ENCODE measurements at places on chromosomes 4 and X. TPM values are rescaled to one million over a fixed set of nuclear protein-coding genes. Genes with fewer than 3 reads are reported as not detected.

DNA sequence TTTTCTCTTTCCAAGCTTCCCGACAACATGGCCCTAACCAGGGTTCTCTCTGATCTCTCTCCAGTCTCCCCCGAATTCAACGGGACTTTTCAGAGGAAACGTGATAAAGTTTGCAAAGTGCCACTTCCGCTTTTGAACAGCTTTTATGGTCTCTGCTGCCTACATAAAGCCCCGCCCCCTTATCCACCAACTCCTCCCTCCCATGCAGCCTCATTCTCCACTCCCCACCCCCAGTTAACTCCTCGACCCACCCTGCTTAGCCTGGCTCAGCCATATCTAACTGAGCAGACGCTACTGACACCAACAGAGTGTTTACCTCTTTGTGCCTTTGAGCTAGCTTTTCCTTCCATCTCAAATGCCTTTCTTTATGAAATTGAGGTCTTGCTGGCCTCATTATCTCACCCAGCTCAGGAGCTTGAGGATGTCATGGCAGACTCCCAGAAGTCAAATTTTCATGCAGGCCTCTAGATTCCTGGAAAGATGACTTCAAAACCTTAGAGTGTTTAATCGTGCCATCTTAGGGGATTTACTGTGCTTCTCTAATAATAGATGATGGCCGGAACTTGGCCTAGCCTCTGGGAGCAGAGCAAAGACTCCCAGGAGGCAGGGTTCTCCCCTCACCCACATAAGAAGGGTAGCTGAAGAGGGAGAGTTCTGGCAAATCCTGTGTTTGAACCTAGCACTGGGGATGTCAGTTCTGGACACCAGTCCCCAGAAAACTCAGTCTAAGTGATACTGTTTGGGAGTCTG lies 606.0 kb downstream of the BCOR start:
- peak overlapping the region; percentile 34 for H3K4me3 ChIP-seq
- peak overlapping the region; percentile 83 for H3K27ac ChIP-seq
- no peaks in the 10 kb centered on the region for H3K27me3 ChIP-seq
- peak; percentile 77 for DNase-seq

- no peak within 1 kb of the TSS for H3K4me3 ChIP-seq
- no peaks in the 10 kb centered on the region for H3K36me3 ChIP-seq
- no peak within 1 kb of the TSS for H3K27ac ChIP-seq
- DNase-seq: no peak
- H3K4me1 ChIP-seq: peaks cover 24% of the 10 kb centered on the region
Measured at GRCh38 chr4:70721747-70722146, at the start of gene RUFY3. TSS of gene RUFY3 (plus strand) at chr4:70721964. CDS start at chr4:70722574, 610 bp downstream.

DNA sequence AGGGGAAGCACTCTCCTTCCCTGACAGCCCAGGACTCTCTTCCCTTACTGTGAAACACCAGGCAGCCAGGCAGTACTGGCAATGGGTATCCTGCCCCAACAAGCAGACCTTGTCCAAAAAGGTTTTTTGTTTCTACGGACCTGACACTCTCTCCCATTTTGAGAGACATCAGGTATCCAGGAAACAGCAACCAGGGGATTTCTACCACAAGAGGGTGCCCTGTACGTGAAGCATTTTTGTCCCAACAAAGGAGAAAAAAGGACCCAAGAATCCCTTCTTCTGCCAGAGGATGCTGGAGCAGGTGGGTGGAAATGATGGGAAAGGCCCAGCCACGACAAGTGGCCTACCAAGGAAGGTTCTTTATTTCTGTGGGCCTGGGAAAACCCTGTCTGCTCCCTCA lies 65.7 kb upstream of the FGF13 start:
- H3K4me3 ChIP-seq: no peak overlapping the region
- H3K27ac ChIP-seq: no peak overlapping the region
- no peaks in the 10 kb centered on the region for H3K4me1 ChIP-seq

- H3K36me3 ChIP-seq: no peaks in the 10 kb centered on the region
- peak overlapping the region; percentile 93 for H3K27ac ChIP-seq
- peaks cover 28% of the 10 kb centered on the region for H3K4me1 ChIP-seq
- no peaks in the 10 kb centered on the region for H3K27me3 ChIP-seq
Measured at GRCh38 chrX:49166914-49167739, 4.6 kb downstream of the MAGIX start.

DNA sequence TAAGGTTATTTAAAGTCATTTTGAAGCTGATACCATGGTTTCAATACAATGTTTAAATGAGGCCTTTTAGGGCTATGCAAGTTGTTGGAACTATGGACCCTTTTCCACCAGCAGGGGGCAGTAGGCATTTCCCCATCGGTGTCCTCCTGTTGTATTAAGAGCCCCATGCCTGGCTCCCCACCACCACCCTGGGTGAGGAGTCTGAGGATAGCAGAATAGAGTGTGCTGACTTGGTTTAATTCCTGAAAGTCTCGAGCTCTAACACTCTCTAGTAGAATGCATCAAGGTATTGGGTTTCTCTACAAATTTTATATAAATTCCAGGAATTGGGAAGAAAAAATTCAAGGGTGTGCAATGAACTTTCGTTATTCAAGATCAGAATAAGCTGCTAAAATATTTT lies 234.8 kb upstream of the JADE1 start:
- H3K36me3 ChIP-seq: no peaks in the 10 kb centered on the region
- peaks cover 4% of the 10 kb centered on the region for H3K27me3 ChIP-seq
- DNase-seq: peak; percentile 82
- H3K4me1 ChIP-seq: no peaks in the 10 kb centered on the region
- H3K27ac ChIP-seq: no peak overlapping the region
- H3K4me3 ChIP-seq: no peak overlapping the region

DNA sequence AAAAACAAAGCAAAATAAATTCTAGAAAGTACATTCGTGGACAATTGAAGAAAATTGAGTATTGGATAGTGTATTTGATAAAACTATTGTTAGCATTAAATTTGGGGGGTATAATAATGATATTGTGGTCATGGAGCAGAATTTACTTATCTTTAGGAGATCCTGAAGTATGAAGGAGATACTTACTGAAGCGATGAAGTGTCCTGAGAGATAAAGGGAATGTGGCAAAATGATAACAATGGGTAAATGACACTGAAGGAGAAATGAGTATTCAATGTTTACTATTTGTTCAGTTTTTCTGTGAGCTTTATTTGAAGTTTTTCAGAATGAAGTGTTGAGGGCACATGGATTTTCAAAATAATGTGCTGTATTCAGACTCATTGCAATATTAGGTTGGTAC lies 30.0 kb upstream of the BLTP1 start:
- peaks cover 4% of the 10 kb centered on the region for H3K36me3 ChIP-seq
- DNase-seq: no peak
- no peaks in the 10 kb centered on the region for H3K27me3 ChIP-seq
- H3K4me1 ChIP-seq: peaks cover 14% of the 10 kb centered on the region
- no peak overlapping the region for H3K4me3 ChIP-seq

DNA sequence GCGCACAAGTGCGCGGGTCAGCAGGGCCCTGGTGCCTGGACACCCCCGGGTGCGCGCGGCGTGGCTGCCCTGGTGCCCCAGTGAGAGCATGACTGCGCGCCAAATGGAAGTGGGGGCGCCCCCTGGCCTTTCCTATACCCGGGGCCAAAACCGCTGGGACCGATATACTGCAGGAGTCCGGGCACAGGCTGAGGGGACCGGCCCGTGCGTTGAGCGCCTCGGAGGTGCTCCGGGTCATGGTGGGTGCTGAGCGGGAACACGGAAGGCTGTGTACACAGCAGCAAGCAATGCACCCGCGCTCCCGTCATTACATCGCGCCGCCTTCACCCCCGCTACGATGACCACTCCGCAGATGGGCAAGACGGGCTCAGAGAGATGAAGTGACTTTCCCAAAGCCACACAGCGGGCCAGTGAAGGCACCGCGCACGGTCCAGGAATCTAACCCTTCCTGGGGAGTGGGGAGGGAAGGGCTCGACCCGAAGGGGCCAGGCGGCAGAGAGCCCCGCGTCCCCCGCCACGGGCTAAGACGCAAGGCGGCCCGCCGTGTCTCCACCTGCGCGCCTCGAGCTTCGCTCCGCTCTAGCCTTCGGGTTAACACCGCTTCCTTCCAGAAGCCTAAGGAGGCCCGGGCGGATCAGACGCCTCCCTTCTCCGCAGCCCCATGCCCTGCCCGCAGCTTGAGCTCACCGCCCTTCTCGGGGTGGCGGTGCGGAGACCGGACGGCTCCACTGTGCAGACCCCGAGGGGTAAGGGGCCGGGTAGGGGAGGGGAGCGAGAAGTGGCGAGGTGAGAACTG lies 11.3 kb downstream of the HMX1 start:
- H3K27me3 ChIP-seq: peaks cover 59% of the 10 kb centered on the region
- peaks cover 7% of the 10 kb centered on the region for H3K4me1 ChIP-seq
- no peaks in the 10 kb centered on the region for H3K36me3 ChIP-seq
- DNase-seq: no peak
- no peak overlapping the region for H3K4me3 ChIP-seq

CLTRN gene
- 0.69 TPM for total RNA-seq

ARAF gene
- 68.6 TPM for total RNA-seq

Data from activated CD4-positive, alpha-beta memory T cell treated with anti-CD3 and anti-CD28 coated beads for 36 hours (primary cell).